ENCODE measurements at places on chromosomes 2 and 18.

DNA sequence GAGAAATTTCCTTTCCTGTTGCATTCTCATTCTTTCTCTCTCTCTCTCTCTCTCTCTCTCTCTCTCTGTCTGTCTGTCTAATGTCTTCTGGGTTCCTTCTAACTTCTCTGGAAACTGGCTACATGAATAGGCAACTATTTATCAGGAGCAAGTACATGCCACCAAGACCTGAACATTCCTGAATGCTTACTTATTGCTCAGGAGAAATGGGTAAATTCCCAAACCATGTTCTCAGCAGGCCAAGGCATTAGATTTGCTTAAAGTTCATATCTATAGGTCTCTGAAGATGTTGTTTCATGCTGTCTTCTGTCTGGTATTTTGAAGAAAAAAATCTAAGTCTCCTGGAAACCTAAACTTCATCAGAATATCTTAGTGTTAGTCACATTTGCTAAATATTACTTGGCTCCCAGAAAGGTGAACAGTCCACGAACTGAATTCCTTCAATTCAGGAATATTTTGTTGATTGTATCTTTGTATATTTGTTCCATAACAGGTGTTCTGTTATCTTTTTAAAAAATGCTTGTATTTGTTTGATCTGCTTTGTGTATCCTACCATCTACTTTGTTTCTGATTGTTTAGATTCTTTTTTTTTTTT is 77.2 kb upstream of the FIGN start:
- DNase-seq = no peak

GRCh38 chr18:45085916-45086624 is 405.4 kb downstream of the SETBP1 start:
- no peak for DNase-seq

DNA sequence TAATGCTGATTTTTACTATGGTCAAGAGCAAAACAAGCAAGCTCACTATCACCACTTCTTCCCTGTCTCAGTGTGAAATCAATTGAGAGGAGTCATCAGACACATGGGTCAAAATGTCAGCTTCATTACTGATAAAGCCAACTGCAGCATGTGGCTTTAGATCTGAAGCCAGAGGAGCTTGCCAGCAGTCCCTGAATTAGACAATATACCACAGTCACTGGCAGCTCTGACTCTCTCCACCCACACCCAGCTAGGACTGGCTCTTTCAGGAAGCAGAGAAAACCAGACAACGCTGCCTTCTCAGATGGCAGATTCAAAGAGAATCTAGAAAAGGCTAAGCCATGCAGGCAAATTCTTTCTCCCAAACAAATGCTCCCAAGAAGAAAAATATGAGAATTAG is 20.0 kb upstream of the ASB18 start:
- DNase-seq = no peak

DNA sequence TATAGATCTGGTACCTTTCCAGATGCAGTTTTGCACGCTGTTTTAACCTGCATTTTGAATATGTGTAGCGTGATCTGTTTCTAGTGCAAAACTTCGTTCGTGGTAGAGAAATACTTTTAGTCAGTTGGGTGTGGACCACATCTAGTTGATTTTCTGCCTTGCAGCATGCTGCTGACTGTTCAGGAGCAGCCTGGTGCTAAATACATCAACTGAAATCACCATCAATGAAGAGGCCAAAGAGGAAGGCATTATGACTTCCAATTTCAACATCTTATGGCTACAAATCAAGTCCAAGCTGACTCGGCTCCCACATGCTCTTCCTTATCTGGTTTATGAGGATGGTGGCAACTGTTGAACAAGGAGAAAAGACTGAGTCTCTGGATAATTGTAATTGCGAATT is 298.5 kb downstream of the ZNF521 start:
- no peak for DNase-seq

- no peak for DNase-seq
Measured at GRCh38 chr2:25310709-25310964, 31.1 kb downstream of the DNMT3A start.

DNA sequence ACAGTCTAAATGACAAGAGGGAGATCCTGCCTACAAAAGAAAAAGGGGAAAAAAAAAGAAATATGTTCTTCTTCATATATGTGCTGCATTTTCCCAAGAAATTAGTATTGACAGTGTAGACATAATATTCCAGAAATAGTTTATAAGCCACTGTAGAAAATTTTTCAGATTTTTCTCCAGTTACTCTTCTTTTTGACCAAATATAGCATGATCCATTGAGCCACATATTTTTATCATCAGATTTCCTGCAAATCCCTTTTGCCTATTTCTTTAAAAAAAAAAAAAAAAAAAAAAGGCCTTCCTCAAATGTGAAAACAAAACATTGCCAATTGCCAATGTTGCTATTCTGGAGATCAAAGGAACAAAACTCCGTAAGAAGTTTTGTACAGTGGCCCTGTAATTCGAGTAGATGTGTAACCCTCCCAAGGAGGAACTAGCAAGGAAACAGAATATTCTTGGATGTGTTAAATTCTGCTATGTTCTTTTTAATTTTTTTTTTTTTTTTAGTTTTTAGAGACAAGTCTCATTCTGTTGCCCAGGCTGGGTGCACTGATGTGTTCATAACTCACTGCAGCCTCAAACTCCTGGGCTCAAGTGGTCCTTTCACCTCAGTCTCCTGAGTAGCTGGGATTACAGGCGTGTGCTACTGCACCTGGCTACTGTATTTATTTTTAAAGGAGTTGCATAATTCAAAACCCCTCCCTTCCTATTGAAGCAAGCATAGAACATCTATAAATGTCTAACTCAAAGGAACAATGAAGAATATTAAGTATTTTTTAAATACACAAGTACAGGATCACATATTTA is 12.5 kb upstream of the CABYR start:
- DNase-seq = no peak

- DNase-seq = no peak
Measured at GRCh38 chr2:230893338-230893737, 28.6 kb downstream of the ITM2C start.

DNA sequence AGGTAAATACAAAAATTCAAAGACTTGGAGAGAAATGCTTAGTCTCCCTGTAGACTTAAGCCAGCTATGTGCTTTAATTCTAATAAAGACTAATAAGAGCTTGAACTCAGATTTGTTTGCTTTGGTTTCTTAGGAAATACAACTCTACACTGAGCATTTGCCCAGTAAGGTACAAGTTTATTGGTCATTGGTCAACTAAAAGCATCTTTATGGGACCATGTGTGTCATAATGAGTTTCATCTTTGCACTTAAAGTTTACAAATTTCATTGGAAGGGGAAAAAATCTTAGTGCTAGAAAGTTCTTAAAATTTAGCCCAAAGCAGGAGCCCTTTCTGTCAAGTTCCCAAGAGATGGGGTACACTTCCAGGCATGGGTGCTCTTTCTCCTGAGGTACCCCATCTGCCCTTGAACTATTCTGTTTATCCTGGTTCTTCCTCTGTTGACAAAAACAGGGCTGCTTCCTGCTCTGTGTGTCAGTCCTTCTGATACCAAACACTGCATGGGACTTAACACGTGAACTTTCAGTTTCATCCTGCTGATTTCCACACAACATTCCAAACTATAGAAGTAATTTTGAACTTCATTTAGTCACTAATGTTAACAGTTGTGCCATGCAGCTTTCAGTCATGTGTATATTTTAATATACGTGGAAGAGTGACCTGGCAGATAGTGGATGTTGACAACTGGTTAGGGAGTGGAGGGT is 200.2 kb downstream of the TPGS2 start:
- DNase-seq = no peak

GRCh38 chr2:156896294-156896693 is 361.2 kb upstream of the GALNT5 start:
- DNase-seq = no peak

GRCh38 chr2:27051902-27052645 is 606 bp downstream of the AGBL5 start:
- no peak for DNase-seq

- no peak for DNase-seq
Measured at GRCh38 chr2:62595474-62595873, 89.5 kb upstream of the TMEM17 start.

DNA sequence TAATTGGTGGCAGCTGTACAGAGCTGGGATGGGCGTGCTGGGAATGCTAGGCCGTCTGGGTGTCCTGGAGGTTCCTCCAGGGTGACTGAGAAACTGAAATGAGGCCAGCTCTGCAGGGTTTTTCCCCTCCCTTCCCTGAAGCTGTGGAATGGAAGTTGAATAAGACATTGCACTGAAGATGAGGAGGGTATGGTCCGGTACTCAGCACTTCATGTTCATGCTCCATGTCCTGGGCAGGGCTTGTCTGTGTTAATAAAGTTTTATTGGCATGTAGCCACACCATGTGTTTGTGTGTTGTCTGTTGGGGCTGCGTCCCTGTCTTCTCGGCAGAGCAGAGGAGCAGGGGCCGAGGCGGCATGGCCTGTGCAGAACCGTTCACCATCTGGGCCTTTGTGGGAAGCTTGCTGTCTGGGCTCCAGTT is 154.0 kb downstream of the LDLRAD4 start:
- no peak for DNase-seq

DNA sequence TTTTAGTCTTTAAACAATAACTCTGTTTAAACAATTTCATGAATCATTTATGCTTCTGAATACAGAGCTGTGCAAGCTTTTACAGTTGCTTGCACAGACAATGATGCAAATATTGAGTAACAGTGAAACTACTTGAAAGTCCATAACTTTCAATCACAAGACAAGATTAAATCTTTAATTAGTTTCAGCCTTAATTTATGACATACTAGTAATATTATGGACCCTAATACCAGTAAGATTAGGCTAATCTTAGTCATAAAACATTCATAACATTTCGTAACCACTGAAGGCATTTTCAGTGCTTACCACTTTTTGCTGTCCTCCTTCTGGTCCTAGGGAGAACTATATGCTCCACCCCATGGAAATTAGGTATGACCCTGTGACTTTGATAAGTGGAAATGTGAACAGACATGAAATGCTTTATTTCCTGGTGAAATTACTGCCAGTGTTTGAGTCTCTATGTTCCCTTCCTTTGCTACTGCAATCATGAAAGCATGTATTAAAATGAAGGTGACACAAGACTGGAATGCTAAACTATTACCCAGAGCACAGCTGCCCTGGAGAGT is 1.8 kb upstream of the COBLL1 start:
- no peak for DNase-seq

- no peak for DNase-seq
Measured at GRCh38 chr2:144936442-144936841, 416.5 kb upstream of the ZEB2 start.

DNA sequence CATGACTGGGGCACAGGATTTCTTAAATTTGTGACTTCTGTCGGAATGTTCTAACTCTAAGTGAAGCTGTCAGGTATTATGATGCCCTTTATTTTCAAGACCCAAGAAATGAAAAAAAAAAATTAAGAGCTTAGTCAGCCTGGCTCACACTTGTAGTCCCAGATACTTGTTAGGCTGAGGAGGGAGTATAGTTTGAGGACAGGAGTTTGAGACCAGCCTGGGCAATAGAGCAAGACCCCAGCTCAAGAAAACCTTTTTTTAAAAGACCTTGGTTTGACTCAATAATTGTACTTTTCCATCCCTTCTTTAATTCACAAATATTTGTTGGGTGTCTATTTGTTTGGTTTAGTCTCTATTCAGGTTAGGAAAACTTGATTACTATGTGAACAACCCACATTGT is 310.0 kb downstream of the STK39 start:
- no peak for DNase-seq

DNA sequence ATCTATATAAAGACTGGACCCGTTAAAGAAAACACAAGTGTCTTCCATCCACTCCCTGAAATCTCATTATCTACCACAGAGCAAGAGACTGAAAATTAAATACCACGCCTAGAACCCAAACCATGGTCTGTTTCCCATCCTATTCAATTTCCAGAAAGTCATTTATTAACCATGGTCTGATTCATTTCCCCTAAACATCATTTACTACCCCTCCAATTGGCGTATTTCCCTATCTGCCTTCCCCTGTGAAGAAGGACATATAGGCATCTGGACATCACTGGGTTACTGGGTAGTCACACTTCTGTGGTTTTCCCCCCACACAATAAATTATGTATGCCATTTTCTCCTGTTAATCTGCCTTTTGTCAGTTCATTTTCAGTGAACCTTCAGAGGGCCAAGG is 30.8 kb downstream of the CCDC93 start:
- DNase-seq = no peak

GRCh38 chr2:42795841-42796301 is 3.5 kb upstream of the HAAO start:
- DNase-seq = no peak

DNA sequence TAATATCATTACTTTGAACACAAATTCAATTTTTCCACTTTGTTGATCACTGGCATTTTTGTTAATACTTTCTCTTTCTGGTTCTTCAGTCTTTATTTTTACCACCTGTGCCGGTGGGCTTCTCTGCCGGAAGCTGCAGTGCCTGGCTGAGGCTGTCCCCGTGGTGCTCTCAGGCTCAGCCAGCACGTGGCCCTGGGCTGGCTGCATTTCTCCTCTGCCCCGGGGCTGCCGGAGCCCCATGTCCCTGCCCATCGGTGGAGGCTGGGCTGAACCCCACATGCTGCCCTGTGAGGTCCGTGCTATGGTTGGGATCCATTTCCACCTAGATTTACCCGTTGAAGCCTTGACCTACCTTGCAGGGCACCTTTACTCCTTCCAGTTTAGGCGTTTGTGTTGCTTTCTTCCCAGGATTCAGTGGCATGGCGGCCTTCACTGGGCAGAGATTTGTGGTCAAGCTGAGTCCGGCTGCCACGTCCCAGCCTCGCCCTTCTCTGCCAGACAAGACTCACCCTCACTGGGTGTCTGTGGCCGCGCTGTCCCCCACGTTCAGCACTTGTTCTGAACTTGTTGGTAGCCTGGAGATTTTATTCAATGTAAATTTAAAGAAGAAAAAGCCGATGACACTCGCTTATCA is 12.8 kb upstream of the TMEM18 start:
- no peak for DNase-seq

GRCh38 chr2:9754532-9754887 is 88.8 kb upstream of the TAF1B start:
- no peak for DNase-seq

- DNase-seq = no peak
Measured at GRCh38 chr2:119771331-119771730, 11.6 kb downstream of the PTPN4 start.

DNA sequence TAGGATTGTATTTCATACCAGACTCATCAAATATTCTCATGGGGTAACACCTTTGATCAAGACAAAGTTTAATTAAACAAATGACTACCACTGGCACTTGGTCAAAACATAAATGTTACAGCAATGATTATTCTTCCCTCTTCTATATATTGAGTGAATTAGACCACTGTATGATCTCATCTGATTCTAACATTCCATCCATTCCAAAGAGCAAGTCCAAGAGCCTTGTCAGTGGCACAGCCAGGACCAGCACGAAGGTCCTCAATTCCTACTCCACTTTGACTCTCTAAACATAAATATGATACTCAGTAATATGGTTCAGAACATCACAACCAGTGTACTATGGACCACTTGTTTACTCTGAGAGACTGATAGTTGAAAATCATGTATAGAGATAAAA is 86.4 kb downstream of the AP1S3 start:
- DNase-seq = no peak

GRCh38 chr2:27408601-27409320 is 630 bp downstream of the PPM1G start:
- DNase-seq = peak; percentile 35

- no peak for DNase-seq
Measured at GRCh38 chr18:74465775-74466174, 8.7 kb upstream of the DIPK1C start.

- no peak for DNase-seq
Measured at GRCh38 chr2:25714740-25715139, 41.4 kb upstream of the DTNB start.

All from activated naive CD4-positive, alpha-beta T cell treated with Interleukin-2 at 50 U/mL for 16 hours (primary cell).